ENCODE measurements at places on chromosomes 2 and 18.

GRCh38 chr18:9762526-9762925, 54.4 kb downstream of the RAB31 start:
- DNase-seq, result no peak

- no peak for DNase-seq
These were observed 50.9 kb downstream of the COL3A1 start for GRCh38 chr2:189024901-189025618.

- DNase-seq, result no peak
These were observed 945.8 kb downstream of the CBLN2 start for GRCh38 chr18:71598374-71598773.

- DNase-seq, result no peak
These were observed 23.6 kb upstream of the SOS1 start for GRCh38 chr2:39144416-39144815.

DNA sequence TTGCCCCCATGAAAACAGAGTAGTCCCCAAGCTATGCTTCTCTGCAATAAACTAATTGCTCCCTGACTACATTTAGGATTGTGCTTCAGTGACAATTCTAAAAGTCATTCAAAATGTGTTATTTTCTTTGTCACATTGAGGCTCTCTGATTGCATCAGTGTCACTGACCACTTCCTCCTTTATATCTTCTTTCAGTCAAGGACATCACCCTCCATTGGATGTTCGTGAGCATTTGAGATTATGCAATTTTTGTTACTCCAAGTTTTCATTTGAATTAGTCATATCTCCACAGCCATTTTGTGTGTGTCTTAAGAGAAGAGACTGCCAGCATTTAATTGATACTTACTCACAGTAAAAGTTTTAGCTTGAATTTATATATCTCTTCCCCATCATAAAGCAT, 780.8 kb upstream of the GCFC2 start:
- no peak for DNase-seq

- DNase-seq, result peak; percentile 90
These were observed 44.7 kb upstream of the VPS54 start for GRCh38 chr2:64063924-64064331.

Data from lung microvascular endothelial cell (primary cell).